Activated gamma-delta T cell treated with Interleukin-2 at 50 U/mL for 16 hours (primary cell): ENCODE measurements at places on chromosomes 13 and 19.

DNA sequence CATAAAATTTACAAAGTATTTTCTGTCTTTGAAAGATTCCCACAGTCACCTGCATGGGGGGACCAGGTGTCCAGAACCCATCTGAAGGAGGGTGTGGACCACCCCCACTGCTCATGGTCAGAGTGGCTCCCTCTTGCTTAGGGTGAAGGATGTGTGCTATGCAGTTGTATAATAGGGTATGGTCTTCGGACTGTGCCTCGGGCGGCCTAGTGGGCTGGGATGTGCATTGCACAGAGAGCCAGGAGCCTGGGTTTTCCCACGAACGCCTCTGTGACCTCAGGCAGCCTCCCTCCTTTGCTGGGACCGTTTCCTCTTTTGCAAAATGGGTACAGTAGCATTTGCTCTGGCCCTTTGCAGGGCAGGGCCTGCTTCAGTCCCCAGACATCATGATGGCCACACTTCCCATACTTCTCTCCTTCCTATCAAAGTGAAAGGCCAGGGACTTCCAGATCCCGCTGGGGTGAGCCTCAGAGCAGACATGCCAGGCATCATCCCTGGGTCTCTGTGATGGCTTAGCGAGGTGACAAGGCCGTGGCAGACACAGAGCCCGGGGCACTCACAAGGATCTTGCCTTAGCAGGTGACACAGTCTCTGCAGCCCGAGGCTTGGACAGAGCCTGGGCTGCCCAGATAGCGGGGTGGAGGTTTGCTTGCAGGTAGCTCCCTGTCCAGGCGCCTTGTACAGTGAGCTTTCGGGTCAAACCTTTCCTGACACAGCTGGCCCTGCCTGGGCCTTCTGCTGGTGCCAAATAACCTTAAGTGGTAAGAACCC, 59.4 kb upstream of the ZNF536 start:
- DNase-seq = no peak

- no peak for DNase-seq
Observed at GRCh38 chr19:18440415-18440877, 2.5 kb upstream of the ISYNA1 start.

- no peak for DNase-seq
Observed at GRCh38 chr13:107753291-107753690, 462.0 kb downstream of the LIG4 start.

- DNase-seq = peak; percentile 89
Observed at GRCh38 chr19:9140159-9140874, at the start of gene ZNF317. TSS of gene ZNF317 (plus strand) at chr19:9140397. CDS start at chr19:9156017, 15,620 bp downstream.

GRCh38 chr13:39485314-39485700, 117.7 kb downstream of the LHFPL6 start:
- DNase-seq = no peak

GRCh38 chr19:11587975-11588631, 9.2 kb upstream of the ZNF627 start:
- no peak for DNase-seq

DNA sequence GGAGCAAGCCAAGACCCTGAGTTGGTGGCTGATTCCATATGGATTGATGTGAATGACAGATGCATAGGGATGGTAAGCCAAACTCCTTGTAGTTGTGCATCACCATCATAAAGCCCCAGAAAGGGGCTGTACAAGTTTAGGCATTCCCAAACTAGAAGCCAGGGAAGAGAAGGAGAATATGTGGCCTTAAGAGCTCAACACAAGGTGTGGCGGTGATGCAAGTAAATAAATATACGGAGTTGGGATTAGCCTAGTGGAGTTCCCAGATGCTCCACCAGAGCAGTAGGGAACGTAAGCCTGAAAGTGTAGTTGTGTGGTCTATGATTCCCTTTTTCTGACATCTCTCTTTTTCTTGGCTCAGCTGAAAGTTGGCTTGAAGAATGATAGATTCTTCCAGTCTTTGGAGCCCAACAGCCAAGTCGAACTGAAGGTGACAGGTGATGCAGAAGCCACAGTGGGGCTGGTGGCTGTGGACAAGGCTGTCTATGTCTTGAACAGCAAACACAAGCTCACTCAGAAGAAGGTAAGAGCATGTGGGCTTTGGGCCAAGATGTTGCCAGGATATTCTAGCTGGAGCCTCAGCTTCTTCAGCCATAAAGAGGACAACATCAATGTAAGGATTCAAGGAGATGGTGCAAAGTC, 30.1 kb downstream of the RDH8 start:
- DNase-seq = no peak

DNA sequence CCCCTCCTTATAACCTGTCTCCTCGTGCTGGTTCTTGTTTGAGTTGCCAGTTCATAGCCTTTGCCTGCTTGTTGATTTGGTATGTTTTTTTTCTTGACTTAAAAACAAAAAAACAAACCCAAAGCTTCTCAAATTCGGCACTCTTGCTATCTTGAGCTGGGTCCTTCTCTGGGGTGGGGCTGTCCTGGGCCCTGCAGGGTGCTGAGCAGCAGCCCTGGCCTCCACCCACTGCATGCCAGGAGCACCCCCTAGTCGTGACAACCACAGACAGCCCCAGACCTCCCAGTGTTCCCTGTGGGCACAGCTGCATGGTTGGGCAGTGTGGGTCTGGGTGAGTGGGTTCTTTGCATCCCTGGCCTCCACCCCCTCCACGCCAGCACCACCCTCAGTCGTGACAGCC, 27.8 kb downstream of the KDM4B start:
- no peak for DNase-seq

GRCh38 chr19:38557205-38557799, 60.5 kb downstream of the MAP4K1 start:
- DNase-seq = peak; percentile 38

DNA sequence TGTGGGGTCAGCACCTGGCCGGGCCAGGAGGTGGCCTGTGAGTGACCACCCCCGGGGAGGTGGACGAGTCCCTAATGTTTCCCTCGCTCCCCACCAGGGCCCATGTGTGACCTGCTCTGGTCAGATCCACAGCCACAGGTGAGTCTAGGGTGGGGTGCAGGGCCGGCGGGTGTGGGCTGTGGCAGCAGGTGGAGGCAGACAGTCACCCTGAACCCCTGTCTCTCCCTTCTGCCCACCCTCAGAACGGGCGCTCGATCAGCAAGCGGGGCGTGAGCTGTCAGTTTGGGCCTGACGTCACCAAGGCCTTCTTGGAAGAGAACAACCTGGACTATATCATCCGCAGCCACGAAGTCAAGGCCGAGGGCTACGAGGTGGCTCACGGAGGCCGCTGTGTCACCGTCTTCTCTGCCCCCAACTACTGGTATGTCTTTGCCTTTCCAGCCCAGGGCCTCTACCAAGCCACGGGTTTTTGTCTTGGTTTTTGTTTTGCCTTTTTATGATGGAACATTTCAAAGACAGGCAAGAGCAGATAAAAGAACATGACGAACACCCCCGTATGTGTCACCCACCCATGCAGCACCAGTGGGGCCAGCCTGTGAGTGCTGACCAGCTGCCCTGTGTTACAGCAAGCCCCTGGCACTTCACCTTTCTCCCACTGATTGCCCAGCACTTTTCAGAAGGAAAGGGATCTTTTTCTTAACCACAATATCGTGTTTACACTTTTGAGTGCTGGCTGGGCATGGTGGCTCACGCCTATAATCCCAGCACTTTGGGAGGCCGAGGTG, 24.9 kb downstream of the CCDC8 start:
- no peak for DNase-seq
